Placental pericyte (primary cell): ENCODE measurements at places on chromosomes 5 and 9. TPM values are rescaled to one million over a fixed set of nuclear protein-coding genes. Genes with fewer than 3 reads are reported as not detected.

Gene IL7R
- 5.5 and 31.1 TPM in 2 replicates for total RNA-seq

Gene PRLR
- total RNA-seq: 0.22 and 4.7 TPM in 2 replicates

Gene CHMP5
- 61.8 and 111 TPM in 2 replicates for total RNA-seq

Gene ADCY2
- not detected in 2 replicates for total RNA-seq

Gene IL33
- total RNA-seq: 67.2 and 175 TPM in 2 replicates

Gene FGD3
- not detected in 2 replicates for total RNA-seq

Gene ISL1
- not detected in 2 replicates for total RNA-seq

Gene TBC1D2
- 56.7 and 73.7 TPM in 2 replicates for total RNA-seq

Gene IFNW1
- not detected in 2 replicates for total RNA-seq

Gene TEK
- 1.8 and 15.6 TPM in 2 replicates for total RNA-seq

Gene ARID3C
- total RNA-seq: 0.22 TPM in 1 of 2 replicates, not detected in the other

Gene CDK5RAP2
- 13.8 and 39.9 TPM in 2 replicates for total RNA-seq

Gene SOHLH1
- total RNA-seq: not detected in 2 replicates

Gene IL31RA
- 2.0 and 7.6 TPM in 2 replicates for total RNA-seq

Gene SHC3
- 2.4 and 15.3 TPM in 2 replicates for total RNA-seq

Gene LHX6
- total RNA-seq: under 0.01 TPM in 1 of 2 replicates, not detected in the other

Gene WDR31
- 0.43 and 1.3 TPM in 2 replicates for total RNA-seq

Gene PCDHA4
- total RNA-seq: under 0.01 and 0.14 TPM in 2 replicates

Gene GMCL2
- not detected in 2 replicates for total RNA-seq

Gene HRCT1
- 0.43 TPM in 1 of 2 replicates, not detected in the other for total RNA-seq
